Activated CD4-positive, alpha-beta T cell treated with anti-CD3 and anti-CD28 coated beads, Interleukin-10, Interleukin-2, amounts not matched to agents 100 ng/mL and 50 ng/mL, durations not matched to agents 16 hours and 8 hours (primary cell): ENCODE measurements at places on chromosomes 16 and 17.

DNA sequence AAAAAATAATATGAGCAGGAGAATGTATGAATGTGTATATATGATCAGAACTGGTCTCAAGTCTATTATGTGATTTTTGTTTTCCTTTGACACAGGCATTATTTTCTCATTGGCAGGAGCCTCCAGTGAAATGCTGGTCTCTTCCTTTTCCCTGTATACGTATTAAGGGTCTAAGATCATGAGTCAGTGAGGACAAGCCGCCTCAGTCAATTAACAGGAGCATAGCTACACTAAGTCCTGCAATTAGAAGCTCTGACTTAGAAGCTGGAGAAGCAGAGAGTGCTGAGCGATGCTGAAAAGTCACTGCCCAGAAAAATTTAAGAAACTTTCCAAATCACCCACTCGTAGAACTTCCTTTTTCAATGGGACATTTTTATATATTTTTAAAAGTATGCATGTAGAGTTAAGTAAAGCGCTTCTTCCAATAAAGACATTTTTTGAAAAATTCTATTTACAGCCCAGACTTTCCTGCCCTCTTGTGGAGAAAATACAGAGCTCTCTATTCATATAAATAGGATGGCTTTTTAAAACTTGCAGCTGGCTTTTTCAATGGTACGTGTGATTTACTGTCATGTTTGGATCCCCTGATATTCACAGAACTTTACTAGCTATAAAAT, 70.2 kb upstream of the PSMD7 start:
- DNase-seq: no peak

DNA sequence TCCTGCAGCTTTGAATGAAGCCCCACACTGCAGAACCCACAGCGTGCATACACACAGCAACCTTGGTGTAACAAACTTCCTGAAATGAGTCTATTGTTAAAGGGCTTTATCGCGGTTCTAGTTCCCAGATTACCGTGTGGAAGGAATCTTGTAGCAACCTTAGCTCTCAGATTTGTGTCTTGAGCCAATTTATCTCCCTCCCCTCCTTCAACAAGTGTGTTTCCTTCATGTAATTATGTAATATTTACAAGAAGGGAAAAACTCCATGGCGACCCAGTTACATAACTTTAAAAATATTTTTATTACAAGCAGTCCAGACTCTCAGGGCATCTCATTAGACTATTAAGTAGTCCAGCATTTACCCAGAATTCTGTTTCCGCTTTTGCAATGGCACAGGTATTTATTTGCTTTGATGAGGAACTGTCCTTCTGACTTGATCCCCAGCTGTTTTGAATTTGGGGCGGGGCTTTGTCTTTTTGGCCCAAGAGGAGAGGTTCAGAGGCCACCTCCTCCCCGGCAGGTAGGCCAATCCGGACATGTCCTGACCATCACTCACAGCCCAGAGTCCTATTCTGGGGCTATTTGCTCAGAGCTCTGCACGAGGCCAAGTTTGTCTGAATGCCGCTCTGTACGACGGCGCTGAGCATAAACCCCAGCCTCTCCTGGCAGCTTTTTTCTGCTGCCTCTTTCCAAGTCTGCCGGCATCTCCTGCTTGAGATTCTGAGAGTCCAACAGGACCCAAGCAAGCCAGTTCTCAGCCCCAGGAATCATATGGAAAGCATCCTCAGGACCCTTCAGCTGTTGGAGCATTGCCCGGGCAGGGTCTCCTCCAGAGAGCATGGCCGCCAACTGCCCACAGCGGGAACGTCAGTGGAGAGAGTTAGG, 35.6 kb downstream of the CLEC16A start:
- DNase-seq: no peak

DNA sequence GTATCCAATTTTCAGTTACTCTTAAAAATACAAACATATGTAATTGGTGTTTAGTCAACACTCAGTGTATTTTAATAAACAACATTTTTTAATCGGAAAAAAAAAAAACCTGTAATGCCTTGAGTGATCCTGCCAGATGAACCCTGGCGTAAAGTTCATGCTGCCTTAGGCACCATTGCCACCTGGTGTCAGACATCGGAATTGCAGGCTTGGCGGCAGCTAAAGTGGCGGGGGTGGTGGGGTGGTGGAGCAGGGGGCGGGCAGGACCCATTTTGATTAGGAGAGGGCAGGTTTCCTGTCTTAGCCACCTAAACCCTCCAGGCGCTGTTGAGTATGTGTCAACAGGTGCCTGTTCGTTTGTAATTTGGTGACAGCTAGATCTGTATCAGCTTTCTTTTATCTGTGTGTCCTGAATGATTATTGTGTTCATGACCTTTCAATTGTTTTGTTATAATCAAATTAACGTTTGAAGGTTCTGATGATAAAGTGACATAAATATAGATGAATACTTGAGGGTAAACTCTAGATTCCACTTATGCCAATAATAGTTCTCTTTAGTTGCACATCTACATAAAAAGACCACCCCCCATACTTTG, 588.7 kb downstream of the CDH13 start:
- peak; percentile 59 for DNase-seq

DNA sequence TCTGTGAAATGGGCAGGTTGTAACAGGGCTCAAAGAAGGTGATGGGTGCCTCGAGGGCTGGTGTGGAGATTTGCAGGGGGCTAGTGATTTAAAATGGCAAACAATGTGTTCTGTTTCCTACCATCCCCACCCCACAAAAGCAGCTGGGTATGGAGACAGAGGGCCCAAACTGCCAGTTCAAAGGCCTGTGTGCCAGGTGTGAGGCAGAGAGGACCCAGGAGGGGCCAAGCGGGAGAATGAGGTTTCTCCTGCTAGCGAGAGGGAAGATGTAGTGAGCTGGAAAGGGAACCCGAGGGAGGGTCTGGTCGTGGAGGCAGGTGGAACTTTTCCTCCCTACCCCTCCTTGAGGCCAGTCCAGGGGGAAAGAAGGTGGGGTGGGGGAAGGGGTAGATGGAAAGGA, 39.4 kb downstream of the LAT start:
- no peak for DNase-seq

- DNase-seq: no peak
Observed at GRCh38 chr17:45073414-45074070, 12.4 kb downstream of the NMT1 start.

GRCh38 chr16:48409839-48410632, 24.8 kb upstream of the SIAH1 start:
- DNase-seq: no peak

DNA sequence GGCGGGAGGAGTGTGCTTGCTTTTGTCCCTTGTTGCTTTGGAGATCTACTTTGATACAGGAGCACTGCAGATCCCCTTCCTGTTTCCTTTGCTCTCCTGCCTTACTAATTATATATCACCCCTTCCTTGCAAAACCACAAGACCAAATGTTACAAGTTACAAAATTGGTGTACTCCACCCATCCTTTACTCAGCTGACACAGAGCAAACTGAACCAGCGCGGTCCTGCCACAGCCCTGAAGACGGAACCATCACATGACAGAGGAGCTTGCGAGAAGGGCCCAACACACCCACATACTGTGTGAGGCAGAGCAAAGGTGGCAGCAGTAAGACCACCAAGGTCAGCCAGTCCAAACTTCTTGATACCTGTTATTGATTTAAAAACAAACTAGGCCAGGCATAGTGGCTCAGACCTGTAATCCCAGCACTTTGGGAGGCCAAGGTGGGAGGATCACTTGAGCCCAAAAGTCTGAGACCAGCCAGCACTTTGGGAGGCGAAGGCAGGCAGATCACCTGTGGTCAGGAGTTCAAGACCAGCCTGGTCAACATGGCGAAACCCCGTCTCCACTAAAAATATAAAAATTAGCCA, 33.2 kb downstream of the CYTH1 start:
- DNase-seq: peak; percentile 94

DNA sequence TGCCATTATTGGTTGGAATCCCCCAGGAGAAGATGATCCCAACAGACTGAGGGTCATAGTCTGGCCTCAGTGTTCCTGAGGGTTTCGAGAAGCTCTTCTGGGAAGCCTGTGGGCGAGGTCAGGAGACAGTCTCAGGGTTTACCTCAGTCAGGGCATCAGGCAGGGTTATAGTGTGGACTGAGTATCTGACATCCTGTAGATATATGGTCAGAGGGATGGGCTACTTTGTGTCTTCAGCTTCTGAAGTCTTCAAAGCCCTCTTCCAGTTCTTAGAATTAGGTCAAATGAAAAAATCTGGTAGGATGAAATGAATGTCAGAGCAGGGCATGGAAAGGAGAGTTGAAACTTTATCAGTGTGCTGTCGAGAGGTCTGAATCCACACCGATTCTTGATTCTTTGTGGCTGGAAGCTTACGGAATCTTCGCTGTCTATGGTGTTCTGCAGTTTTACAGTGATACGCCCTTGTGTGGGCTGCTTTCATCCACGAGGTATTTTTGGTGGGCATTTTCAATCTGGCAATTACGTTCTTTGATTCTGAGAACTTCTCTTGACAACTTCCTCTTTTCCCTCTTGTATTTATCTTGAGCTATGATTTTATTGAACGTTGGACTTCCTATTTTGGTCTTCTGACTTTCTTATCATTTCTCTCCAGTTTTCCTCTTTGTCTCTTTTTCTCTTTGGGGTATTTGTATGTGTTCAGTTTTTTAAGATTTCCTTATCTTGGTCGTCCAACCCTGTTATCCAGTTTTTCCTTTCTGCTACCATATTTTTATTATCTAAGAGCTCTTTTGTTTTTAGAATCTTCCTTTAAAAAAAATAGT, 30.4 kb downstream of the BPTF start:
- no peak for DNase-seq

GRCh38 chr17:75661531-75661930, 5.4 kb downstream of the RECQL5 start:
- DNase-seq: no peak

- DNase-seq: no peak
Observed at GRCh38 chr17:76865174-76865573, 3.0 kb upstream of the MGAT5B start.

GRCh38 chr16:8867932-8868415, 832 bp downstream of the CARHSP1 start:
- peak; percentile 33 for DNase-seq

GRCh38 chr16:89954462-89954861, 5.9 kb downstream of the DEF8 start:
- no peak for DNase-seq

GRCh38 chr16:75288181-75288580, 36.8 kb upstream of the BCAR1 start:
- peak; percentile 9 for DNase-seq

DNA sequence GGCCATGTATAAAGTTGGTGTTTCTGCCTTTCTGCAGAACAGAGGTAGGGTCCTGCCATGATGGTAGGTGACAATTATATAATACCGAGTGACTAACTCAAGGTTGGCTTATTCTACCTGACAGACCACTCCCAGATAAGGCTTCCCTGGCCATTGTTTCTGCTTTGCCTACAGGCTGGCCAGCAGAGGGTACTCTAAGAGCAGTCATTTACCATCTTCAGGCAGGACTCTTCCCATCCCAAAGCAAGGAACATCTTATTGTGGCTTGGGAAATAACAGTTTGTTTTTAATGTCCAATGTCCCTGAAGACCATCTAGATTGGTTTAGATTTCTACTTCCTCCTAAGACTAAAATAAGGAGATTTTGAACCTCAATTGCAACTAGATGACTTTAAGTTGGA, 74.1 kb downstream of the SNX11 start:
- no peak for DNase-seq
